ENCODE measurements at places on chromosomes 7 and 10.
A peak's percentile ranks its signal among the peaks of the same experiment; 100 is the strongest.

GRCh38 chr7:99099499-99100077 is 44.3 kb downstream of the SMURF1 start:
- DNase-seq = no peak

DNA sequence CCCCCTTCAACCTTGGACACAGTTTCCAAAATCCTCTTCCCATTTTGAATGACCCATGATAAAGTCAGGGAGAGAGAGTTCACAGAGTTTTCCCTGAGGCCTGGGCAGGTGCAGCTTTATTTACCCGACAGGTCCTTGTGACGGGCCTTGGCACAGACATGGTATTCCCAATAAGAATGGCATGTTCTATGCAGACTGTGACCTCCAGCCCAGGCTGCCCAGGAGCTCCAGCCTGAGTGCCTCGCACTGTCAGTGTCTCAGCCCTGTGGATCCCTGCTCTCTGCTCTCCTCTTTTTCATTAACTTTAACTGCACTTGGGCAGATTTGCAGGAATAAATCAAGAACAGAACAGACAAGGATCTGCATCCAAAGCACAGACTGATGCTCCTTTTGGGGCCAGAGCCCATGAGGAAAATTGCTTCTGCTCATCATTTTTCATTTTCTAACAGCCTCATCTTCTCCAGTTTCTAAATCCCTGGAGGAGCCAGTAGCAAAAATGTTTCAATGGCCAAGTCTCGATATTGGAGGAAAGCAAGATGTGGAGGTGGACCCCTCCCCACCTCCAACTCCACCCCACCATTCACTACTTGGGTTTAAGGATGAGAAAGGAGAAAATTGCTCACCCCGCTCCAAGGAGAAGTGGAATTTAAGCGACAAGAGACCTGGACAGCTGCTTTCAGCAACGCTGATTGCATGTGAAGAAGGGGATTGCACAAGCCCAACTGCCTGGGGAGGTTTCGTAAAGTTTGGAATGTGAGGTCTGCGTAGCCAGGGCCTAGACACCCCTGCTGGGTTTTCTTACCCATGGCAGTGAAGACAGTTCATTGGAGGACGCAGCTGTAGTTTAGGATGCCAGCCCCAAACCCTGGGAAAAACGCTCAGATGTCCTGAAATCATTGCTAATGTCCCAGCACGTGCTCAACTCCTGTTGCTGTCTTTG is 225.9 kb downstream of the WDR11 start:
- DNase-seq = peak; percentile 47

DNA sequence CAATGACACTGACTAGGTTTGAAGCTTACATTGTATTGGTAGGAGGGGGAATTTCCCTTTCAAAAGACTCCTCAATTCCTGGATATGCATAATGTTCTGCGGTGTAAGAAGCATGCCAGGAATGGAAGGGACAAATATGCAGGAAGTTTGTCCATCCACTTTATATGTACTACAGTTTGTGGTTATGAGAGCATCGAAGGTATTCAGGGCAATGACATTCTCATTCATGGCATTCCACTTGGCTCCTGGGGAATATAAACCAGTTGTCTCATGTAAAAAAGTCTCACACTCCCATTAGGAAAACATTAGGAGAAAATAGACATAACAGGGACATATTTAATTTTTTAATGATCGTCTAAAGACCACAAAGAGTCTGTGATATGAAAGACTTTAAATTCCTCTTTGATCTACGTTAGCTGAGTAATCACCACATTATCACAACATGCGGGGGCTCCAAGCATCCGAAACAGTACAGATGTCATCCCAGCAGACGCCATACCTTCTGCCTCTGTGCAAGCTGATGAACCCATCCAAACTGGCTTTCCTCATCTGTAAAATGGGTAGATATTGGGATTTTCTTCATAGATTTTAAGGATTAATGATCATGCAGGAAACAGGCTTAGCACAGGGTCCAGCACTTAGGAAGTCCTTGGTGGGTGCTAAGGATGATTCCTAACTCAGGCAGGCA is 675.3 kb downstream of the INHBA start:
- DNase-seq = peak; percentile 88

GRCh38 chr7:64183126-64183742 is 23.8 kb upstream of the ZNF735 start:
- DNase-seq = no peak

DNA sequence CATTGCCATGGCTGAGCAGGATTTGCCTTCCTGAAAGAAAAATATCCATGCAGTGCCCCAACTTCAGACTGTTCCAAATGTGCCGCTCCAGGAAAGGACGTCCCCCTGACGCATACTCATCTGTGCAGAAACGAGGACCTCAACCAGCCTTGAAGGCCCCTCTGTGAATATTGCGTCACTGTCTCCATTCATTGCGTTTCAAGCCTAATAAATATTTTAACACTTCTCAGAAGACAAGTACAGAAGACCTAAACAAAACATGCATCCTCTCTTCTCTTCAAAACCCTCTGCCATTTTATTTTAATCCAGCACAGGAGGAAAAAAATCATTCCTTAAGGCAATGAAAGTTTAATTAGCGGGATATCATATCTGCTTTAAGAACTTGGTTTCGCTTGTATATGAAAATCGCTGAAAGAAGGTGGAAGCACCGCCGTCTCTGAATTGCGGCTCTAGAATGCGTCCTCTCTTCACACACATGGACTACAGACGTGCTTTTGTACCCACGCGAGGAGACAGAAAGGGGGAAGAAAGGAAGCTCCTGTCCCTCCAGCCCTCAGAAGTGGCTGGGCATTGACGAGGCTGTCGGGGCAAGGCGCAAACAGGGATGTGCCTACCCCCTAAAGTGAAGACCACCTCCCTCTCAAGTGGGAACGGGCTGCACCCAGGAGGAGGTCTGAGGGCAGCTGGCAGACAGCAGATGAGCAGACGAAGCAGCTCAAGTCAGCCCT is 36.8 kb downstream of the RGS10 start:
- DNase-seq = no peak

DNA sequence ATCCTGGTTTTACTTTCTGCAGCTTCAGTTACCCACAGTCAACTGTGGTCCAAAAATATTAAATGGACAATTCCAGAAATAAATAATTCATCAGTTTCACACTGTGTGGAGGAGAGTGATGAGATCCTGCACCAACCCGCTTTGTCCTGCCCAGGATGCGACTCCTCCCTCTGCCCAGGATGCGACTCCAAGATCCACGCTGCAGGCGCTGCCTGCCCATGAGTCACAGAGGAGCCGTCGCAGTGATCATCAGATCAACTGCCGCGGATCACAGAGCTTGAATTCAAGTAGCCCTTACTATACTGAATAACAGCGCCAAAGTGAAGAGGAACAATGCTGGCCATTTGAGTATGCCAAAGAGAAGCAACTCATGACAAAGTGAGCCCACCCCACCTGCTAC is 61.5 kb downstream of the GRB10 start:
- no peak for DNase-seq

GRCh38 chr7:158815800-158816128 is 13.5 kb downstream of the ESYT2 start:
- DNase-seq = no peak

GRCh38 chr7:127680983-127681382 is 29.0 kb downstream of the SND1 start:
- no peak for DNase-seq

DNA sequence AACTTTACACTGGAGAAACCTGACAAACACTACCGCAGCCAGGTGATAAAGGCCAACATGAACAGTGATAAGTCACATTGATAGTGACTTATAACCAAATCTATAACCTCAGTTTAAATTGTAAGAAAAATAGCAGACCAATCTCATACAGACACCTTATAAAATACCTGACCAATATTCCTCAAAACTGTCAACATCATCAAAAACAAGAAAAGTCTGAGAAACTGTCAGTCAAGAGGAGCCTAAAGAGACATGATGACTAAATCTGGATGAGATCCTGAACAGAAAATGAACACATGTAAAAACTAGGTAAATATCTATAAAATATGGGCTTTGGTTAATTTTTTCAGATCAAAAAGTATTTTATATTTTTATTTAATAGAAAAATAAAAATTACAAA is 233.3 kb downstream of the HPSE2 start:
- DNase-seq = no peak

- DNase-seq = no peak
These were observed 169.4 kb upstream of the ADO start for GRCh38 chr10:62635127-62635526.

DNA sequence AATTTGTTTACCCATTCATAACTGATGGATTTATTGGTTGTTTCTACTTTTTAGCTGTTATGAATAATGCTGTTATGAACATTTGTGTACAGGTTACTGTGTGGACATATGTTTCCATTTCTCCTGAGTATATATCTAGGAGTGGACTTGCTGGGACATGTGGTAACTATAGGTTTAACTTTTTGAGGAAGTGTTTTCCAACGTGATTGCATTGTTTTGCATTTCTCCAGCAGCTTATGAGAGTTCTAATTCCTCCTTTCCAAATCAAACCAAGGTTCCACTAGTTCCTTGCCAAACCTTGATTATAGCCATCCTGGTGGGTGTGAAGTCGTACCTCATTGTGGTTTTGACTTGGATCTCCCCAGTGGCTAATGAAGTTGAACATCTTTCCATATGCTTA is 2.6 kb upstream of the PRF1 start:
- DNase-seq = no peak

DNA sequence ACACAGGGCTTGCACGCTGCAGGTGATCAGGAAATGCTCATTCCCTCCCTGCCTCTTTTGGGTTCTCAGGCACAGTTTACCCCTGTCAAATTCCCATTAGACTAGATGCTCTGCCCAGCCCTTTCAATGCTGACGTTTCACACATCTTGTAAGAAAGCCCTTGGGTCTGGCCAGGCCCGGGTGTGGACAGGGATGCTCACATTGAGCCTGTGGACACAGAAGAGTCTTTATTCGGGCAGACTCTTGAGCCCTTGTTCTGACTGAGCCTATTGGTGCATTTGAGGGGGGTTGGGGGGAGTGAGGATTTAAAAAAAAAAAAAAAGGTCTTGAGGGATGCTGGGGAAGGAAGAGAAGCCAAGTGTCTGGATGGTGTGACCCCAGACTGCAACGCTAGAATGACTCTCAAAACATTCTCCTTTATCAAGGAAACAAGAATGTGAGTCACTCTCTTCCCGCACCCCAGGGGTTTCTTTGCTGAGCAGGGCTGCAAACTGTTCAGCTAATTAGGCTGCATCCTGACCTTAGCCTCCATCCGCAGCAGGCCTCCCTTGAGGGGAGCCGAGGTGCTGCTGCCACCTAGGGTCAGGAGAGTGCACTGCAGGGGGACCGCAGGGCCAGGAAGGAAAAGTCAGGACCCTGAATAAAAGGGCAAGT is 53.6 kb upstream of the TMEM72 start:
- peak; percentile 89 for DNase-seq

DNA sequence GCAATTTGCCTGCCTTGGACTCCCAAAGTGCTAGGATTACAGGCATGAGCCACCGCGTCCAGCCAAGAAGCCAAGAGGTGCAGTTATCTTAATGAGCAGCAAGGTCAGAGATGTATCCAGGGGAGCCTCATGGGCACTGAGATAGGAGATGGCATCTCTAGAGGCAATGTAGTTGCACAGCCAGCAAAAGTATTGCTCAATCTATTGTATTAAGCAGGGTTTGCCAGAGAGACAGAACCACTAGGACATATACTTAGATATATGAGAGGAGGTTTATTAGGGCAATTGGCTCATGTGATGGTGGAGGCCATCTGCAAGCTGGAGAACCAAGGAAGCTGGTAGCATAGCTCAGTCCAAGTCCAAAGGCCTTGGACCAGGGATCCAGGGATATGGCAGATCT is 16.3 kb upstream of the VPS26A start:
- no peak for DNase-seq

DNA sequence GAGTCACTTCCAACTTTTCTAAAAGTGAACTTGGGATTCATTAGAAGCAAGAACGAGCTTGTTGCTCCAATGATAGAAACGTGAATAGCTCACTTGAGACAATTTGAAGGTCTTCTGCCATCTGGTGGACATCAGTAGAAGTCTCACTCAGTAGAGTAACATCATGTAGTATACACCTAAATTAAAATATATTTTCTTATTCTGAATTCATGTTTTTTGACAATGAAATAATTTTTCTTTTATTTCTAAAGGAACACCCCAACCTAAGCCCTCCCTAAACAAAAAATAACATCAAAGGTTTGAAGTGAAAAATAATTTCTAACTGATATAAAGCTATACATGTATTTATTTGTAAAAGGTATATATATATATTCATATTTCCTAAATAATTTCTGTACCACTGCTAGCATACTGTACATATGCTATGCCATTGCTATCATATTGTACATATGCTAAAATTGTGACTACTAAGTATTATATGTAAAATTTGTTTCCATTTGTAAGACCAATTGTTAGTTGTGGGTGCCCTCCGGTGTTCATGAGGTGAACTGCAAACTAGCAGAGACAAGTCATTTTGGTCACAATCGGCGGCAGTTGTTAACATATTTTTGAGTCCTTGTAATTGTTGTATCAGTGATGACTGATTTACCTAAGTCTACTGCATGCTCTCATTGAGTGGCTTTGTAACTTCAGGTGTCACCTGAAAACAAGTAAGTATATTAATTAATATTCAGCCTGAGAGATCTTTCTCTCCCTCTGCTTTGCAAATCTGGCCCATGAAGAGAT is 121.9 kb downstream of the PTPRZ1 start:
- DNase-seq = peak; percentile 62

DNA sequence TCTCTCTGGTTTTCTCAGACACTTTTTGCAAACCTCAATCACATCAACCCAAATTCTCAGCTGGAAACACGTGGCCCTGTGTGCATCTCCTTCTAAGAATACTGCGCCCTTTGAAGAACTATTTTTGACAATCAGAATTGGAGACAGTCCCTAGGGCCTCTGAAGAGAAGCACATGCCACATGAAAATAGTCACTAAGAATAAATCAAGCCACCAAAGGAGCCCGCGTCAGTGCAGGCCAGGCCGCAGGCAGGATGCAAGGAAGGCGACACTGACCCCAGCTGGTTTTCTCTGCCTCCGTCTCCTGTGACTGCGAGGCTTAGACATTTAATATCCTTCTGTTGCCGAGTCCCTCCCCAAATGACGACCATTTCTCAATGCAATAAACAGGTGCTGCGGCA is 88.0 kb upstream of the ADAM12 start:
- DNase-seq = no peak

DNA sequence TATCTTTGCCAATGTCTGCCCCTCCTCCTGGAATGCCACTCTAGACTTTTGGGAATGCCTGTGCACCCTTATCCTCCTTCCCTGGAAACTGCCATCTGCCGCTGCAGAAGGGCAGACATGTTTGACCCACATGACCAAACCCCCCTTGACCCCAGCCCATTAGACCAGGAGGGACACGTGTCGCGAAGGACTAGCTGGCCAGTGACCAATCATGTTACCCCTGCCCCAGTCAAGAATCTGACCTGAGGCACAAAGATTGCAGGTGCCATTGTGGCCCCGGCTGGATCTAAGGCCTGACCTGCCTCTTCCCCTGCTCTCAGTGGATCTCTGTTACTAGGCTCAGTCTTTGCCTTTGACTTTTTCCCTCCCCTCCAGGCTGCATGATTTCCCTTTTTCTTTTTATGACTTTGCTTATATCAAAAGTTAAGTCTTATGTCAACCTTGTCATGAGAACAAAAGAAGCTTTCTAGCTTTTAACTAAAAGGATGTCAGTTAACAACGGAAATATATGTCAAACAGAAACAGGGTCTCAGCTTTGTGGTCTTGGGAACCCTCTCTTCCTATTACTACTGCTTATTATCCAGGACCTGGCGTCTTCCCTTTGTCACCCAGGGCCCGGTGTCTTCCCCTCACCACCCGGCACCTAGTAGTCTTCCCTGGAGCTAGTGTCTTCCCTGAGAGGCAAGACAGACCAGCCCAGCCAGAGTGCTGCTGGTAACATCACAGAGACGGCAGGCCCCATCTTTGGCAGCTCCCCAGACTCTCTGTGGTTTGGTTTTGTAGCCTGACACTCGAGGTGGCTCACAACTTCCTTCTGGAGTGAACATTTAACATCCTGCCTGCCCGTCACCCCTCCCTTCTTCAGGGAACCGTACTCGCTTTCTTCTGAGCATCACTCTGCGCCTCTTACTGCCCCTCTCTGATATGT is 24.4 kb upstream of the PPIF start:
- DNase-seq = peak; percentile 87
